ENCODE measurements at places on chromosomes 5 and 9.

- DNase-seq: no peak
Measured at GRCh38 chr5:72999916-73000315, 44.1 kb downstream of the FCHO2 start.

DNA sequence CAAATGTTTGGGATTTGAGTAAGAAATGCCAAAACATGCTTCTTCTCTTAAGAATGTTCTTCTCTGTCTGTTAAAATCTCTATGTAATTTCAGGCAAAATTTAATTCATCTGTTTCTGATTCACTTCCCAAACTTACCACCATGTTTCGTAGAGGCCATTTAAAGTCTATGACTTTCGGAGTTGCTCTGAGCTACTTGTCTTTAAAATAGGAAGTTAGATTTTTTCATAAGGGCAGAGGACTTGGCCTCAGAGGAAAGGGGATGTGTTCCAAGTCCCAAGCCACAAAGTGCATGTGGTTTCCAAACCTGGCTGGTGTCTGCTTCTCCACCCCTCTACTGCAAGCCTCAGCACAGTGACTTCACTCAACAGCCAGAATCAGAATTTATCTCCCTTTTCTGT lies 111.3 kb upstream of the ADRA1B start:
- DNase-seq: no peak

DNA sequence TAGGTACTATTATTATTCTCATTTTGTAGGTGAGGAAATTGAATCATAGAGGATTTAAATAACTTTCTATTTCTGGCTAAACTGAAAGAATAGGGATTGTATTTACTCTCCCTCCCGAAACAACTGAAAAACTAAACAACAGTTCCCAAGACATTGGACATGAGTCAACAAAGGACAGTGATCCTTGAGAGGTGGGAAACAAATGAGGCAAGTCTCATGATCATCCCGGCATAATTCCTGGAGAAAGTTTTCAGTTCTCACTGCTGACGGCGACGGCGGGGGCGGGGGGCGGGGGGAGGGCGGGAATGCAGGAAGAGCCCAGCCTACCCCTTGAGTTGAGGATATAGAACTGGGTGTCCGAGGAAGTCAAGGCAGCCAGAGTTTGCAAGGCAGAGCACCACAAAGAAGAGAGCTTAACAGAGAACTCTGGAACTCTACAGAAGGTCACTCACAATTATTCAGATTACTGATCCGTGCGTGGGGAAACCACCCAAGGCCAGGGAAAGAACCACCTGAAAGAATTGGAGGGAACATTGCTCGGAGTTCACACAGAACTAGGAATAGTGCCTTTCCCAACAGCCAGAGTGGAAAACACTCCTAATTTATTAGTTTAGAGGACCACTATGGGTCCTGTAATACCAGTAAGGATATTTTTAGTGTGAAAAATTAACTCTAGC lies 27.4 kb upstream of the WHRN start:
- no peak for DNase-seq

- no peak for DNase-seq
Measured at GRCh38 chr9:76725011-76725546, 39.2 kb upstream of the PCA3 start.

DNA sequence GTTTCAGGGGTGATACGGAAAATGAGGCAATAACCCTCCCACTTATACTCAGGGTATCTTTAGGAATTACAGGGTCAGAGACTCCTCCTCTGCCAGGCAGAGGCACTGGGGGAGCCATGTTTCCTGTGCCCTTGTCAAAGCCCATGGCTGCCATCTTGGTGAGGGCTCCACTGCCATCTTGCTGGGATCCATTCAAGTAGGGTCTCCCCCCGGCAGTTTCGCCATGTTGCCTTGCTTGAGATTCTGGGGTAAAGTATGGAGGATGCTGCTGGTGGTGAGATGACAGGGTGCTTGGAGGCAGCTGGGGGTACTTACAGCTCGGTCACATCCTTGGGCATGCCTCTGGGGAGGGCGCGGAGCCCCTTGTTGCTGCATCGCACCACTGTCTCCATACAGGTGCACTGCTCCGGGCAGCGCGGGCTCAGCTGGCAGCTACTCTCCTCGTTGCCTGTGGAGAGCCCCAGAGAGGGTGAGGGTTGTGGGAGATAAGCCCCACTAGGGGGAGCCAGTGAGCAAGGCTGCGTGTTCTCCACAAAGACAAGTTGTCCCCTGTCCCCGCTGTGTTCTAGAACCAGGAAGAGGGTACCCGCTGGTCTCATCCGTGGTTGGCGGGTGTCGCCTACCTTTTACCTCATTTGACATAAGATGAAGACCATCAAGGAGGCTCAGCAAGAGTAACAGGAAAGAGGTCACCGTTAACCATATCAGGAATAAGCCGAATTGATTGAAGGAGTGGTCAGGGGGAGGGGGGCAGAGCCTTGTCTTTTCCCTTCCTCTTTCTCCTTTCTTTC lies 169.0 kb upstream of the PANK3 start:
- peak; percentile 10 for DNase-seq

All from activated T-helper 9 cell treated with anti-CD3 and anti-CD28 coated beads, Interleukin-2, amount 50 U/mL, for 16 hours (primary cell).